NCI-H187 (cell line): ENCODE measurements at places on chromosomes 7 and 10.

DNA sequence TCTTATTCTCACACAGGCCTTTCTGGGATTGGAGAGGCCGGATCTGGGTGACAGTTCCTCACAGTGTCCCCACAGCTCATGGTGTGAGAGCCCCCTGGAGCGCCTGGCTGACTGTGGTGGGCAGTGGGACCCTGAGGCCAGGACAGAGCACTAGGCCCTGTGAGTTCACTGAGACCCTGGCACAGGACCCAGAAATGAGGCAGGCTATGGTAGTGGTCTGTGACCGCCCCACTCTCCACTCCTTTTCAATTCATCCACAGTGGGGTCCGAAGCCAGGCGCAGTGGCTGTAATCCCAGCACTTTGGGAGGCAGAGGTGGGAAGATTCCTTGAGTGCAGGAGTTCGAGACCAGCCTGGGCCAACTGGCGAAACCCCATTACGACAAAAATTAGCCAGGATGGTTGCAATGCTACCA lies 95.9 kb upstream of the TNRC18 start:
- no peak for DNase-seq

- no peak for DNase-seq
Measured at GRCh38 chr7:159026271-159027055, 118.2 kb downstream of the VIPR2 start.

DNA sequence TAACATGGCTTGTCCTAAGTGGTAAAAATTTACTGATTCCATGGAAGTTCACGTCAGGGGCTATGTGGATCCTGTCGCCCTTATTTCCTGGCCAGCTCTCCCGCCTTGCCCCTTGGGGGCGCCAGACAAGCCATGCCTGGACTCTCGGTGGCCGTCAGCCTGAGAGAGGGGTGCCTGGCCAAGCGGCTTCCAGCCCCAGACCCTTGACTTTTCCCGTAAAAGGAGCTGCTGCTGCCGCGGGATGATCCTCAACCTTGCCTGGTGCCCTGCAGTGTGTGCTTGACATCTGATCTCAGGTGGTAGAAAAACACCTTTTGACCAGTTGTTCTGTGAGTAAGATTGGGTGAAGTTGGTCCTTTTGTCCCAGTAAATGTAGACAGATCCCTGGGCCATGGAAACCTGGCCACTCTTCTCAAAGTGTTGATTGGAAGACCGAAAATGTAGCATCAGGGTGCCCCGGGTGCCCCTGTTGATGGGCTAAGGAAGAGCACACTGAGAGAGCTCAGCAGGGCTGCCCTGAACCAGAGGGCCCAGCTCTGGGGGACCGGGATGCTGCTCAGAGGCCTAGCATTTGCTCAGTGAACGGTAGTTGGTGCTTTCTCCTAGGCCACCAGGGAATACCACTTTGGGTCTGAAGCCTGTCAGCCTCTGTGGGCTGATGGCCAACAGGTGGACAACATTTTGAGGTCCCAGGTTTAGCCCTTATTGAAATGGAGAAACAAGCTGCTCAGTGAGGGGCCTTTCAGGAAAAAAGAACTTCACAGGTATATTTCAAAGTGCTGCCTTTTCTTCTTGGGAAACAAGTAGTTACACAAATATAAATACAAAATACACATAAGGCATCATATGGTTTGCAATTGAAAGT lies 162.5 kb downstream of the LRMDA start:
- no peak for DNase-seq

- DNase-seq = no peak
Measured at GRCh38 chr7:148930335-148930734, 46.2 kb upstream of the EZH2 start.

DNA sequence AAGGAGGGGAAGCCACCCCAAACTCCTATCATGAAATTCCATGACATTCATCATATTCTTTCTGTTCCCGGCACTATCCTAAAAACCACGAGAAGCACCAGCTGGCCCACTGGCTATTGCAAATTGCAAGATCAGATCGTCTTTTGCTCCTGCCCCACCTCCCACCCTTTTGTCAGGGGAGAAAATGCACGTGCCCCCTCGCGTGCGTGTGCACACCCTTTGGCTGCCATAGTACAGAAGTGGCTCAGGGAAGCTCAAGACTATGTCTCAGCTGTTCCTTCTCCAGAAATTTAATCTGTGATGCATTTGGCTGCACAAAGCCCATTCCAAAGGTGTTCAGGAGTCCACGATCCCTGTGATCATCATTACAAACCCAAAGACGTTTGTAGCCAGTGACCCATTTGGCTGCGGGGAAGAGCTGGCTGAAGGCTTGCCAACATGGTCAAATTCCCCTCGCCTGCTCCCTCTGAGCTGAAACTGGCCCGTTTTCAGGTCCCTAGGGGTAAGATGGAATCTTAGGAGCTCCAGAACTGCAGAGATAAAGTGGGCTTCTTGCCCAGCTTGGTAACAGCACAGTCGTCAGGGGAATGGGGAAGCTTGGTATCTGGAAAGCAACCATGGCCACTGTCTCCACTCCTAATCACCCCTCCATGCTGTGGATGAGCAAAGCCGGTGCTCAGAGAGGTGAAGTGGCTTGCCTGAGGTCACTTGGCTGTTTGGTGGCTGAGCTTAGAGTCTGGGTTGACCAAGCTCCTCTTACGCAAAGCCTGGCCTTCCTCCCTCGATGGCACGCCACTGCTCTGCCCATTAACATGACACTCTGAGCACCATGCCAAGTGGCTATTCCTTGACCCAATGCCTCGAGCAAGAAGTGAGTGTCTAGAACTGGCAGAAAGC lies 155.4 kb downstream of the NEURL1 start:
- no peak for DNase-seq

GRCh38 chr10:125160856-125161706 lies 718 bp upstream of the CTBP2 start:
- DNase-seq = peak; percentile 15

DNA sequence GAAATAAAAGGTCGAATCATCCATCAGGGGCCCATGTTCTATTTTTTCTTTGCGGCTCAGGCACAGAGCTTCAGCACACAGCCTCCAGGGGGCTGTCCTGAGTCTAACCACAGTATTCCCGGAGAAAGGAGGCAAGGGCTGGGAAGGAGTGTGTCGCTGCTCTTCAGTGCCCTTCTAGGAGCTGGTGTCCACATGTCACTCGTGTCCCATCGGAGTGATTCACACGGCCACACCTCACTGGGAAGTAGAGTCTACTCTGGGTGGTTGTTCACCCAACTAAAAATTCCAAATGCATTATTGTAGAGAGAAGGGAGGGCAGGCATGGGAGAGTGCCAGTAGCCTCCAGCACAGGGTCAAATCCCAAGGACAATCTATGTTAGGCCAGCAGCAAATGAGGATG lies 114.8 kb upstream of the LANCL2 start:
- no peak for DNase-seq

- no peak for DNase-seq
Measured at GRCh38 chr10:123375738-123376137, 221.5 kb downstream of the BUB3 start.

- no peak for DNase-seq
Measured at GRCh38 chr10:34397324-34397723, 417.8 kb downstream of the PARD3 start.

DNA sequence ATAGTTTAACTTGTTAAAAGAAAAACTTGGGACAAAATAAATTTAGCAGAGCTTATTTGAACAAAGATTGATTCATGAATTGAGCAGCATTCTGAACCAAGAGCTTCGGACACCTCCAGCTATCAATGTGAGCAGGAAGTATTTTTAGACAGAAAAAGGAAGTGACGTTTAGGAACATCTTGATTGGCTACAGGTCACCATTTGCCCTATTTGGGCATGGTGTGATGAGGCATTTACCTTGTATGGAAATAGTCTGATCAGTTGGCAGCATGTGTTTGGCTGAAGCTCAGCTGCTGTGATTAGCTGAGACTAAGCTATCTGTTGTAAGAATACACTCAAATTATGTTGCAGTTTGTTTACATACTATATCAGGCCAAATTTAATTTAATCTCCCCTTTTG lies 185.1 kb downstream of the ATRNL1 start:
- no peak for DNase-seq

DNA sequence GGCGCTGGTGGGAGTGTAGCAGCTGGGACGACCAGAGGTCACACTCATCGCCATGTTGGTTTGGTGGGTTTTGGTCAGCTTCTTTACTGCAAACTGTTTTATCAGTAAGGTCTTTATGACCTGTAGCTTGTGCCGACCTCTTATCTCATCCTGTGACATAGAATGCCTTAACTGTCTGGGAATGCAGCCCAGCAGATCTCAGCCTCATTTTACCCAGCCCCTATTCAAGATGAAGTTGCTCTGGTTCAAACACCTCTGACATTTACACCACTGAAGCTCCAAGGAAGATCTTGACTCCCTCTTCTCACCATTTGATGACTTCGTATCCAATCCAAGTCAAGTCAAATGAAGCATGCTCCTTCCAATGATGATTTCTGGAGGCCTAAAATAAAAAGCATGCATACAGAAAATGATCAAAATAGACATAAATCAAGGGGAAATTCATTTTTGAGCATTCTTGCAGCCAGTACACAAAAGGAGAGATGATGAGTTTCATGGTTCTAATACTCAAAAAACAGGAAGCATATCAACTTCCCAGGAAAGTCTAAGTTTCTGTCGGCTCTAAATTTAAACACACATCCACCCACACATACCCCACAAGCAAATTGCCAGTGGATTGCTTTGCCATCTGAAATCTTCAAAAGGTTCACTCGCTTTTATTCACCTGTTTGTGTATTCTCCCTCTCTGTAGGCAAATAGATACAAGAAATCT lies 2.4 kb upstream of the PSMG3 start:
- no peak for DNase-seq
